Fibroblast of the conjunctiva (primary cell): ENCODE measurements at places on chromosomes 13 and 19.

GRCh38 chr19:51101171-51101865 lies 6.9 kb downstream of the CTU1 start:
- no peak for DNase-seq

DNA sequence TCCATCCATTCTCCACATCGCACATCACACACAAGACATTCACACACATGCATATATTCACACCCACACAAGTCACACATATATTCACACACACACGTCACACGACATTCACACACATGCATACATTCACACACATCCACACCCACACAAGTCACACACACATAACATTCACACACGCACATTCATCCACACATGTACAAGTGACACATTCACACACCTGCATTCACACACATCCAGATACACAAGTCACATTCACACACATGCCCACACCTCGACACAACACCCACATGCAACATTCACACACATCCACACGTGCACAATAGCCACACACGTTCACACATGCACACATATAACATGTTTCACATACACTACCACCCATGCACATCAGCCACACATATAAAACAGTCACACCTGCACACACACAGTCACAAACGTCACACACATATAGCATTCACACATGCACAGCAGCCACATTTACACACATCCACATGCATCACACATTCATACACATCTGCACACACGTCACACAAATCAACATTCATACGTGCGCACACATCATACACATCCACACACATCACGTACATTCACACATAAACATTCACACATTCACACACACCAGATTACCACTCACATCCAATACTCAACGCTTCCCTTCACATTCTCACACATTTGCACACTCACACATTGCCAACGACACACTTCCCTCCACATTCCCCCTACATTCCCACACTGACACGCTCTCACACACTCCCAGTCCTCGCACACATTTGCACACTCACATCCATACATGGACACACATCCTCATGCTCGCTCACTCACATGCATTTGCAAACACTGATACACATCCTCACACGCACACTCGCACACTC lies 41.0 kb downstream of the ANKRD10 start:
- DNase-seq: no peak

DNA sequence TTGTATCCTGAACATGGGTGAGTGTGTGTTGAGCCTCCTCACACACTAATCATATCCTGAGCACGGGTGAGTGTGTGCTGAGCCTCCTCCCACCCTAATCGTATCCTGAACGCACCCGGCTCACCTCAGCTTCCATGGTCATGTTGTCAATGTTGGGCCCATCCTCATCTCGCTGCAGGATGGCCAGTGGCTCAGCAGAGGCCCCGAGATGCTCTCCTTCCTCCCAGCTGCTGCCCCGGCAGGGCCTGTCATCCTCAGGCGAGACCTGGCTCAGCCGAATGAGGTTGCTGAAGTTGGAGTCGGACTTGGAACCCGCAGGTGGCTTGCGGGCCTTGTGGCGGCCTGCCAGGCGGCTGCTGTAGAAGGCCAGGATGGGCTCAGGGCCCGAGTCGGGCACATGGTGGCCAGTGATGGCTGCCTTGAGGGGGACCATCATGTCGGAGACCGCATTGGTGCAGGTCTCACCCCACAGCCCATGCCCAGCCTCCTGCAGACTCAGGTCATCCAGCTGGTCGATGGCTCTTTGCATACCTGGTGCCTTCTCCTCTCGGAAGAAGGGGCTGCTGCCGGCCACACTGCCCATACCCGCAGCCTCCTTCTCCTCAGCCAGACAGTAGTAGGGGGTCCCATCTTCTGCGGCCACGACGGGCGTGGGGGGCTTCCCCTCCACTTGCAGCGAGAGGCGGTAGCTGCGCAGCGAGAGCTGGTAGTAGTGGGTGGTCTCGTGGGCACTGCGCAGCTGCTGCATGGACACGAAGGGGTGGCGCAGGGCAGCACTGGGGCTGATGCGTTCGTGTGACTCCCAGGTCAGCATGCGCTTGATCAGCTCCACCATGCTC lies 9.6 kb downstream of the HIPK4 start:
- DNase-seq: no peak

- no peak for DNase-seq
These were observed at the start of gene PDE4A for GRCh38 chr19:10420444-10421239. Gene PDE4A (plus strand): TSS chr19:10420538. CDS start chr19:10420765, 227 bp downstream.

GRCh38 chr13:102212729-102213128 lies 189.1 kb downstream of the FGF14 start:
- DNase-seq: no peak

- DNase-seq: no peak
These were observed 319.0 kb upstream of the PCDH20 start for GRCh38 chr13:61734683-61735082.

DNA sequence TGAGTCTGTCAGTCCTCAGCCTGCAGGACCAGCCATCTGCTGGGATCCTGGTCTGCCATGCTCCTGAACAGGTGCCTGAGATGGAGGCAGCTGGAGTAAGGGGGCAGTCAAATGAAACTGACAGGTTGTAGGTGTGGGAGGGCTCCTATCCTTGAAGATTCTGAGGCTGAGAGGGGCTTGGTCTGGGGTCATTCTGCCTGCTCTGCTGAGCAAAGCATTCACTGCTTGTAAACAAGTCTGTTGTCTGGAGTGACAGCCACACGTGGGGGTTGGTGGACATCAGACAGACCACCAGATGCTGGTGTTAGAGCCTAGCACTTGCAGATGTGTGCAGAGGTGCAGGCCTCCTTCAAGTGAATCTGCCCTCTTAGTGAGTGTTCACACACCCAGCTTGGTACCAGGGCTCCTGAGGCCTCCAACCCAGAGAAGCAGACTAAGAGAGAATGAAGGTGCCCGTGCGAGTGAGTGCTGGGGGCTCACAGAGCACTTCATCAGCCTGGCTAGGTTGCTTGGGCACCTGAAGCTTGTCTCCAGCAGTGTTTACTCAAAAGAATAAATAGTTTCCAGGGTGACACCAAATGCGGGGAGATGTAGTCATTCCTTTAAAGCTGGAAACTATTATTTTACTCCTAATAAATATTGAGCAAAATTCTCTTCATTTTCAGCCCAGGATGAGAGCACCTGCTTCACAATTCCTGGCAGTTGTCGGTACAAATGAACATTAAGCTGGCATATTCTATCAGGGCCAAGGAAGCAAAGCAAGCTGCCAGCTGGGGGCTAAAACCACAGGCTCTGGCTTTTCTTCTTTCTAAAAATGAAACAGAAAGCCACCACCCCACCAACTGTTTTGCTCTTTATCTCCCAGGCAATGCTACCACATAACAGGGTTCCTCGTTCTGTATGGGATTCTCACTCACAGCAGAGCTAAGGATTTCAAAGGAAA lies 82.3 kb downstream of the RNASEH2B start:
- DNase-seq: no peak

DNA sequence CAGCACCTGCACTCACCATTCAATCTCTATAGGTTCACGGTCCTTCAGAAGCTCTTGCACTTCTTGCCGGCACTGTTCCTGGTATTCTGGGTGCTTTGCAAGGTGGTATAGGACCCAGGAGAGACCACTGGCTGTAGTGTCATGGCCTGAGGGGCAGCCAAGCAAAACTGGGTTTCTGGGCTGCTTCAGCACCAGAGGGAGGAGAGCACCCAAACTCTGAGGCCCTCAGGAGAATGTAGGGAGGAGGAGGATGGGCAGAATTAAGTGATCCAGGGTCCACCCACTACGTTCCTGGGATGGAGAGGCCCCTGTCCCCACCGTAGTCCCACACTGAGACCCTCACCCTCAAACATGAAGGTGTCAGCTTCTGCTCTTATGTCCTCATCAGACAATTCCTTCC lies 12.3 kb downstream of the CYP4F11 start:
- DNase-seq: no peak

DNA sequence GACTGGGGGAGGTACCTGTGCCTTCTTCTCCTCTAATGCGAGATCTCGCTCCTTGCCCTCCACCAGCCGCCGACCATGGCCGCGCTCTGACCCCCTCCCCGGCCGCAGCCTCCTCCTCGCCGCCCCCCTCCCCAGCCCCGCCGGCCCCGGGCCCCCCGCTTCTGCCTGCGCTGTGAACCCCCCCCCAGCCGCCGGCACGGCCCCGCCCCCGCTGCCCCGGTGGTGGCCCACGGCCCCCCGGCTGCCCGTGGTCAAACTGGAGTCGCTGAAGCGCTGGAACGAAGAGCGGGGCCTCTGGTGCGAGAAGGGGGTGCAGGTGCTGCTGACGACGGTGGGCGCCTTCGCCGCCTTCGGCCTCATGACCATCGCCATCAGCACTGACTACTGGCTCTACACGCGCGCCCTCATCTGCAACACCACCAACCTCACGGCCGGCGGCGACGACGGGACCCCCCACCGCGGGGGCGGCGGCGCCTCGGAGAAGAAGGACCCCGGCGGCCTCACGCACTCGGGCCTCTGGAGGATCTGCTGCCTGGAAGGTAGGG lies at the start of gene CACNG8:
CACNG8 (plus strand) TSS at position 51 of the 545 bp plus-strand sequence.
- DNase-seq: no peak

DNA sequence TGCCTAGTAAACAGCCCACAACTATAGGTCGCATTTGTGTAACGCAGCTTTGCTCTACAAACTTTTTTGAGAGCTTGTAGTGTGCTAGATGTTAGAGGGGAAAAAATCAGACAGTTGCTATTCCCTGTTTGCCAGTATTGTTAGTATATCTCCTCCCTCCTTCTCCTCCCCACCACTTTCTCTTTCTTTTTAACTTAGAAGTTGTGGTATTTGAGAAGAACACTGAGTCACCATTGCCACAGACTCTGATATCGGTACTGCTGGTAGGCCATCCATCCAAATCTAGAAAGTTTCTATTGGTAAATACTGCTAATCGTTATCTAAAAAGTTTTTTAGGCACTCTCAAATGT lies 666 bp downstream of the POMP start:
- DNase-seq: no peak

DNA sequence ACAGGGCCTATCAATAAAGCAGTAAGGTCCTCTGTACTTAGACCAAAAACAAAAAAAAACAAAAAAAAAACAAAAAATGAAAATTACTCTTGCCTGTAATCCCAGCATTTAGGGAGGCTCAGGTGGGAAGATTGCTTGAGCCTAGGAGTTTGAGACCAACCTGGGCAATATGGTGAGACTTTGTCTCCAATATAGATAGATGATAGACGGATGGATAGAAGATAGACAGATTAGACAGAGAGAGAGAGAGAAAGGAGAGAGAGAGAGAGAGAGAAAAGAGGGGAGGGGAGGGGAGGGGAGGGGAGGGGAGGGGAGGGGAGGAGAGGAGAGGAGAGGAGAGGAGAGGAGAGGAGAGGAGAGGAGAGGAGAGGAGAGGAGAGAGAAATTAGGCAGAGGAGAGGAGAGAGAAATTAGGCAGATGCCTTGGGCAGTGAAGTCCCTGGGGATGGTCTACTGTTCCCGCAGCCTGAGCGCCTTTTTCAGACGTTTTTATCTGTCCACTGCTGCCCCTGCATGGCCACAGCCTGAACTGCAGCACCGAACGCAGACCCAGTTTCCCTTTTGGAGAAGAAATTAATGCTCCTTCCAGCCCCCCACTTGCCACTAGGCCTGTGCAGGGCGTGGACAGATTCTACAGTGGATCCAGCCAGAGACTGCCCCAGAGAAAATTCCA lies 9.8 kb upstream of the ZNF627 start:
- peak; percentile 53 for DNase-seq

DNA sequence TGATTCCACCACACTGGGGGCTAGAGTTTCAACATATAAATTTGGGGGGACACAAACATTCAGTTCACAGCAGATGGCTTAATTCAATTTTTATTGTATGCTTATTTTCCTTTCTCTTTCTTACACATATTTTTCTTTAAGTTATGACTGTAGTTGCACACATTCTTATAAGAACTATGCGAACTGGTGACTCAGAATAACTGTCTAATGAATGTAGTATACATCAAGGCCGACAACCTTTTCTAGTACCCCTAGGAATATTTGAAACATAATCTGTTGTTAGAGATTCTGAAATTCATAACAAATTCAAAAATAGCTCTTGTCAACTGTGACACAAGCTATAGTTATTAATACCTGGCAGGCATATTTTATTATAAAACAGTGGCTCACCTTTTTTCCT lies 695.6 kb downstream of the PCDH9 start:
- DNase-seq: no peak

GRCh38 chr19:35144600-35145436 lies 1.8 kb downstream of the FXYD7 start:
- DNase-seq: no peak

- no peak for DNase-seq
These were observed 40.0 kb downstream of the ESD start for GRCh38 chr13:46756977-46757376.

GRCh38 chr19:12788682-12789097 lies 2.6 kb upstream of the JUNB start:
- DNase-seq: peak; percentile 52

DNA sequence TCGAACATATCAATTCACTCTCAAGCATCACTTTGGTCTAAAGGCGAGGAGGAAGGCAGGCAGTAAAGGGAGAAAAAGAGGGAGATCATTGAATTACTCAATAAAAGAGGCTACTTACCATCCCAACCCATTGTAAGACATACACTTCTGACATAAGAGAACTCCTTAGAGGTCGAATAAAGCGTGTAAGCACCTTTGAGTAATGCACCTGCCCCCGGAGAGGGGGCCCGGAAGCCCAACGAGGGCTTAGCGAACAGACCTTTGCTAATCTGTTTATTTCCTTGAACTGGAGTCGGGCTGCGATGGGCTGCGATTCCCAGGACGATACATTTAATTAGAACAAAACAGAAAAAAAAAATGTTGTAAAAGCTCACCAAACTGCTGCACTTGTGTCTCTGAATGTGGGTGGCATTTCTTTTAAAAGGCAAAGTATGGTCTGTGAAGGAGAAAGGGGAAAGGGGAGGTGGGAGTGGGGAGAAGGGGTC lies 3.0 kb downstream of the ZC3H4 start:
- DNase-seq: no peak

GRCh38 chr19:3113100-3114017 lies 19.2 kb downstream of the GNA11 start:
- no peak for DNase-seq

DNA sequence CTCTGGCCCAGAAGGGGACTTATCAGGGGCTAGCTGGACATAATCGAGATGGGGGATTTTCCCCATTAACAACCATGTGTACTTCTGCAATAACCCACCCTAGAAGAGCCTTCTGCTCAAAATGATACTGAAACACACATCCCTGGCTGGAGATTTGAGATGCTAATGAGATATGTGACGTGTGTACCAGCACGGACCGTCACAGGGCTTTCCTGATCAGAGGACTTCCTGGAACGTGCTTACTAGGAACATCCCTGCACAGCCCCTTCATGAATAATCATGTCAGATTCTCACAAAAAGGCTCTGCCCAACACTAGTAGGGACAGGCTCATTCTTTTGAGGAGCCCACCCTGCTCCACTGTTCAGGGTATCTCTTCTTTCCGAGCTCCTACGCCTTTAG lies 6.5 kb upstream of the ERVV-1 start:
- DNase-seq: no peak

- DNase-seq: no peak
These were observed 40.9 kb upstream of the VSTM2B start for GRCh38 chr19:29484876-29485275.

GRCh38 chr13:37701972-37702371 lies 103.4 kb upstream of the POSTN start:
- DNase-seq: peak; percentile 76
